LHCN-M2 (cell line): ENCODE measurements at places on chromosomes 7 and 10.
A peak's percentile ranks its signal among the peaks of the same experiment; 100 is the strongest.

DNA sequence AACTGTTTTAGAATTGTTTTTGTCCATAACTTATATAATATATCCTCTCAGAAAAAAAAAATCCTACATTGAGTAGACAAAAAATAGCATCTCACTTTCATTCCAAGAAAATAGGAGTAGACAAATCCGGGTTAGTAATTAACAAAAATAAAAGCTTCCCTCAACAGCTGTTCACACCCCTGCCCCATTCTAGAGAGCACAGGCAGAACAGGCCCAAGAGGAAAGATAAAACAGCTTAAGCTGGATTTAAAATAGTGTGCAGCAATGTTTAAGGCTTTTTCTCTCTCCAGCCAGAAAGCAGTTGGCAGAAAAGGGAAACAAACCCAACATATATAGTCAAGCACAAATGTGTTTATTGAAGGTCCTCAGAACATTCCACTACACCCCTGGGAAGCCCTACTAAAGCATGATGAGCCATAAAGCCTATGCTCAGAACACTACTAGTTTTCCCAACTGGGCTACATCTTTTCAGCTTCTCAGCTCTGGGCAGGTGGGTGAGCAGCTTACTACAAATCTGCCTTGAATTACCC, 189.9 kb downstream of the MTERF1 start:
- DNase-seq = no peak

- peak; percentile 33 for DNase-seq
These were observed 74.0 kb downstream of the SEPTIN7 start for GRCh38 chr7:35874886-35875285.

DNA sequence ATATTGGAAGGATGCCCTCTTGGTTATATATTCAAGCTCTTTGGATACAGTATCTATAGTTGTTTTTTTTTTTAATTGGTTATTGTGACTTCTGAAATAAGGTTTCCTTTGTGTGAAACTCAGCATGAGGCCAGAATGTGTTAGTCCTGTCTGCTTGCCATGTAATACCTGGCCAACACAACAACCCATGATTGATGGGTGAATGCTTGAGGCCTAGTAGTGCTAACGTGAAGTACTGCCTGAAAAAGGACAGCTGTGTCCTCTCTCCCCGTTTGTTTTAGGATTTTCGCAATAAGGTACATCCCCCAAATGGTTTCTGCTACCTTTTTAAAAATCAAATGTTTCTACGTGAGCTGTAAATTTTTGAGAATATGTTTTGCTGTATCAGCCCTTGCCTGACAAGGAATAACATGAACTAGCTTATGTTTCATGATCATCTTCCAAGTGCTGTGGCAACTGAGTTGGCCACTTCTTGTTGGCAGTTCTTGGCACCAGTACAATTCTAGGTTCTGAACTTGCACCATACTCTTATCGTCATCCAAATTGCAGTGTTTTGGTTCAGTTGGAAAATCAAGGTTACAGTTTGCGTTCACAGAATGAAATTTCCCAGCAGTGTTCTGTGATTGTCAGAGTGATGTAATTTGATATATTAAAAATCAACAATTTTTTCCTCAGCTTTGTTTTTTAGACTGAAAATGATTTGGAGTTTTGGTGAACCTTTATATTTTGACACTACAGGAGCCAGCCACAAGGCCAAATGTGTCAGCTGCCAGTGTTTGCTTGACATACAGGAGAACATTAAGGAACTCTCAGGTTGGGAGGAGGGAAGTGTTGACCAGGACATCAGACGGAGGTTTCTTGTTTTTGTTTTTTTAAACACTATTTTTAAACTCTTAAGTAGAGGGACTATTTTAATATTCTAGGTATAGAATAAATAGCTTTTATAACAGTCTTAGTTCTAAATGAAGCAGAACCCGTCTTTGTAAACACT, 13.5 kb upstream of the ASCC1 start:
- peak; percentile 51 for DNase-seq

- no peak for DNase-seq
These were observed 331.8 kb downstream of the CALN1 start for GRCh38 chr7:72080341-72080766.

GRCh38 chr10:85593226-85593772, 773.3 kb downstream of the GRID1 start:
- DNase-seq = no peak

GRCh38 chr7:90596671-90597562, 796 bp downstream of the CDK14 start:
- peak; percentile 65 for DNase-seq

GRCh38 chr7:124697746-124698145, 67.8 kb downstream of the GPR37 start:
- no peak for DNase-seq

DNA sequence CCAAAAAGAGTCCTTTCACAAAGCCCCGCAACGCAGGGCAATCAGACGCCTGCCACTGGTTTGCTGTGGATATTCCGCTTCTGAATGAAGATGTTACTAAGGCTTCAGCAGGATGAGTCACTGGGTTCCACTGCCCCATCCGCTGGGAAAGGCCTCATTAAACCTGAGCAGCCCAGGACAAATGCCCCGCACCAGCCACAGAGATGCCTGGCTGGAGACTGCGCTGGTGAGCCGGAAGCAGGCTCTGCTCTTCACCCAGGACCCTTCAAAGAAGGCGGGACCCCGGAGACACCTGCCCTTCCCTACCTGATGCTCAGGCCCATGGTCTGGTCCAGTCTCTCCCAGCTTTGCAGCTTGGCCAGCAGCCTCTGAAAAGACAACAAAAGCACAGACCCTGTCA, 19.8 kb downstream of the MAD1L1 start:
- no peak for DNase-seq

DNA sequence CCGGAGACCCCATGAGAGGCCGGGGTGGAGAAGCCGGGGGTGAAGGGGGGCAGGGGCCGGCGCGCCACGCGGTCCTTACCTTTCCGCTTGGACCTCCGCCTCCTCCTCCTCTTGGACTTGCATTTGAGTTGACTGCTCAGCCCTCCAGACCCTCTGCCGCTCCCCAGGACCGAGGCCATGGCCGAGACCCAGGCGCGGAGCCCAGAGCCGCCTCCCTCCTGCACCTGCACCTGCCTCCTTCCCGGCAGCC, 428 bp downstream of the ADARB2 start:
- DNase-seq = no peak

GRCh38 chr10:29736366-29737073, 101.7 kb upstream of the SVIL start:
- DNase-seq = peak; percentile 13

GRCh38 chr7:56537952-56538351, 421.7 kb upstream of the NUPR2 start:
- DNase-seq = no peak

- DNase-seq = no peak
These were observed 213.7 kb downstream of the TWIST1 start for GRCh38 chr7:18903695-18904094.

GRCh38 chr10:90148116-90148855, 446.9 kb downstream of the KIF20B start:
- DNase-seq = peak; percentile 8

DNA sequence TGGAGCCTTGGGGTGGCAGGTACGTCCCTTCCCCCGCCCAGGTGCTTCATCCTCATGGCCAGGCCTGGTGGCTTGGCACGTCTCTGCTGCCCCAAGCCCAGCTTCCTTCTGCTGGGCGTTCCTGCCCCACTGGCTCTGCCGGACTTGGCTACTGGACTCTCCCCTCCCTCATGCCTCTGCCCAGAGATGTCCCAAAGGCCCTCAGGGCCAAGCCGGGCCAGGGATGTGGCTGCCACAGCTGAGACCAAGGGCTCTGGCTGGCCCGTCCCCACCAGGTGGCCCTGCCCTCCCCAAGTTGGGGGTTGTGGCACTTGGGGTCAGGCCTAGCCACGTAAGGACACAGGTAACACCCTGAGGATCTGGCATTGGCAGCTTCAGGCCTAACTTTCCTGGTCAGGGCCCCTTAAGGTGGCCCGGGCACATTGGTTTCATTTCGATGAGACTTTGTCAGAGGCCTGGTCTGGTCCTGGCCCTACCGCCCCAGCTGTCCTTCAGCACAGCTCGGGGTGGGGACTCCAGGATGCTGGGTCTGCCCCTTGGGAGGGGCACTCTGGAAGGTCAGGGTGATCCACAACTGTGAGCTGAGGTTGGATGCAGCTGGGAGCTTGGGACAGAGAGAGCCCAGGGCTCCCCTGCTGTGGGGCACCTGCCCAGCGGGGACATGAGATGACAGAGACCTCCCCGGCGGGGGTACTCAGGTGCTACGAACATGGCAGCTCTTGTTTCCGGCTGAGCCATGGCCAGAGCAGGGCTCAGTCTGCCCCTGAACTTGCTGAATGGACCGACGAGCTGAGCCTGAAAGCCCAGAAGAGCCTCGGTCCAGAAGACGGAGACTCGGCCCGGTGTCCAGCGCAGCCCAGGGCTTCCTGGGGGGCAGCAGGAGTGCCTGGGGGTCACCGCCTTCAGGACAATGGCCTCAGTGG, 2.9 kb downstream of the BHLHA15 start:
- DNase-seq = no peak

- no peak for DNase-seq
These were observed 164.7 kb downstream of the AGMO start for GRCh38 chr7:15397159-15397550.

- DNase-seq = peak; percentile 35
These were observed 311.0 kb downstream of the GPAM start for GRCh38 chr10:111872591-111872990.

DNA sequence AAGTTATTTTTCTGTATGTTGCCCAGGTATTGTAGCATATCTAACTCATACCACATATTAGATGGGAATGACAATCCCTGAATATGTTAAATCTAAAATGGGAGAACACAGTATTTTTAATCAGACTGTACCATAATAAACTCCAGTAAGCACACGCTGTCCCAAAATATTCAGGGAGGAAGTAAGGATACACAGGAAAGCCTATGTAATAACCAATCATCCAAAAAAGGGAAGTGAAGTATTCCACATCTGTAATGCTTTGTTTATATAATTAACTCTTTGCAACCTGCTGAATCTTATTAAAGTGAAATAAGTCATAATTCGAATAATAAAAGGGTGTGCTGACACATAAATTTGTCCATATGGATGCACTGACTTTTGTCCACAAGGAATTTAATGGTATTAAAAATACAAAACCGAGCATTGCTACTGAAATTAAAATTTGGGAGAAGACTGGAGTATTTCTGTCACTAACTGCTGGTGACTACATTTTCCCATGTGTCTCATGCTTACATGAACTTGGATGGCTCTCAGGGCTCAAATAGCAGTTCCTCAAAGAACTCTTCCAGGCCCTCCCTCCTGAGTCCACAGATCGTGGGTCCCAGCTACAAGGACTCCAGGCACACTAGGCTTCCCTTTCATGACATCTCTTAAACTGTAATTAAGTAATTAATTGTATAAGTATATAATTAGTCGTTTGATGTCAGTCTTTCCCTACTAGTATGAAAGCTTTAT, 120.6 kb downstream of the NEBL start:
- DNase-seq = no peak

DNA sequence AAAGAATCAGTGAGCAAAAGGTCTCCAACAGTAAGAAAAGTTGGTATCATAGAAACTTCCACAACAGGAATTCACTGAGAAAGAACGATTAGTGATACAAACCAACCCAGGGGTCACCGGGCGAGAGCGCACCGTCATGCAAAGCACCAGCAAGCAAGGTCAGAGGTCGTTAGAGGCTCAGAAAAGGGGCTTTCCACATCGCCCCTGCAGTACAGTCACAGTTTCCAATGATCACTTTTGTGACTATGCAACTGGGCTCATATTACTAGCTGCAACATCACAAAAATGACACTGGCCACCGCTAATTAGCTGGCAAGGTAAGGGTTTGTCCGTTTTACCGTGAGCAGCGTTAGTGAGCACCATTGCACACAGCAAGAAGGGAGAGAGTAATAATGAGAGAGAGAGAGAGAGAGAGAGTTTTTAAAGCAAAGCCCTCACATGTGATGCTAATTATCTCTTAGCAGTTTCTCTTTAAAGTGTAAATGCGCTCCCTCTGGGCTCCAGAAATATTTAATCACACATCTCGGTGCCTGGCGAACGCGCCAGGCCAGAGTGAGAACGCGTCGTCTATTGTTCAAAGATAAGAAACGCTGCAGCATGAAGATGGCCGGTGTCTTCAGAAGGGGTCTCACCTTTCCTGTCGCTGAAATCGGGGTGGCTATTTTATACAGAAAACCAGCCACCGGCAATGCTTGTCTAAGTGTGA, 237.5 kb downstream of the DNAJB6 start:
- DNase-seq = no peak

DNA sequence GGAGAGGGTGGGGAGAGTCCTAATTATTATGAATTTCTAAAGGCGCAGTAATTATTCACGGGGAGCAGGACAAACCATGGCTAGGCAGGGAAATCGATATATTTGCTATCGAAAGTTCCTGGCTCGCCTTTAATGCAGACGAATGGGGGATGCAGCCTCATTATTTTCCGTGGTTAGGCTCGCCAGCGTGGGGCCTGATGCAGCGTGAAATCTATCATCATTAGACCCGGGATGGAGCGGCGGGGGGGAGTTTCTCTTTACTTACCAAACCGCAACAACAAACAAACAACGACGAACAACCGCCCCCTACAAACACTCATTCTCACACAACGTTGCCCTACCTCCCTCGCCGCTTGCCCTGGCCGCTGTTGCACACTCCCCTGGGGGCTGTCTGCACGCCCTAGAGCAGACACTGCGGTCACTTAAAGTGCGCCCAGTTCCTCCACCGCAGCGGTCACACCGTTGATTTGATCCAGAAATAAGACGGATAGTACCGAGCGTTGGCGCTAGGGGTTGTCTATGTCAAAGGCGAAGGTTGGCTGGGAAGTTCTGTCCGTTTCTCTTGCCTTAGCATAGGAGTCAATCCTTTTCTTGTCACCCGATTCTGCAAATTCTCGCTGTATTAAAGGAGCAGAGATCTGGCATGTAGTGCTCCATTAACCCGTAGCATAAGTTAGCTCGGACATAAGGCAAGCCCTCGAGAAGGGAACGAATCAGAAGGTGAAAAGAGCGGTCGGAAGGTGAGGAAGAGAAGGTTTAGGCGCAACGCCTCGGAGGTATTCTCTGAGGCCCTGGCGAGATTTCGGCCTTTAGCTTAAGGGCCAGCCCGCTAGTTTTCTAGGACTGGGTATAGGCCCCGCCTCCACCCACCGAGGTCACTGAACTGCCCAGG, 10.4 kb downstream of the NXPH1 start:
- DNase-seq = peak; percentile 57

DNA sequence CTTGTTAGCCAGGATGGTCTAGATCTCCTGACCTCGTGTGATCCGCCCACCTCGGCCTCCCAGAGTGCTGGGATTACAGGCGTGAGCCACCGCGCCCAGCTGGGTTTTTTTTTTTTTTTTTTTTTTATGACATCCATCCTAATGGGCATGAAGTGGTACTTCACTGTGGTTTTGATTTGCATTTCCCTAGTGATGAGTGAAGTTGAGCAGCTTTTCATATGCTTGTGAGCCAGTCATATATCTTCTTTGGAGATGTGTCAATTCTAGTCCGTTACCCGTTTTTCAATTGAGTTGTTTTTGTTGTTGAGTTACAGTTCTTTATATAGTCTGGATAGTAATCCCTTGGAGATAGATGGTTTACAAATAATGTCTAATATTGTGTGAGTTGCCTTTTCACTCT, 127.7 kb downstream of the SMURF1 start:
- no peak for DNase-seq

- DNase-seq = no peak
These were observed 77.0 kb upstream of the TRIM24 start for GRCh38 chr7:138382862-138383565.
